Fibroblast of skin of right biceps (primary cell): ENCODE measurements at places on chromosomes 12 and 14.

DNA sequence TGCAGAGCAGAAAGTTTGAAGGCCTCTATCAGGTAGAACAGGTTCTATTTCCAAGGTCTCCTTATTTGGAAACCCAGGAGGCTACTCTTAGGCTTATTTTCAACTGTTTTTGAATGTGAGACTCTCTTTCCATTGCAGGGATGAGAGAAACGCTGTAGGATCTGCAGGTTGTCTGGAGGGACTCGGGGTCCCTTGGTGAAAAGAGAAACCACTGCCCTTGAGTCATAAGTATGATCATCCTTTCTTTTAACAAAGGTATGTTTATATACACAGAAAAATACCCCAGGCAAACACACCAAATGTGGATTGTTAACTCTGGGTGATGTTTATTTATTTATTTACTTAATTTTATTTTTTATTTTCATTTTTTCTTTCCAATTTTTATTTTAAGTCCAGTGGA, 57.8 kb upstream of the MAX start:
- DNase-seq: no peak

DNA sequence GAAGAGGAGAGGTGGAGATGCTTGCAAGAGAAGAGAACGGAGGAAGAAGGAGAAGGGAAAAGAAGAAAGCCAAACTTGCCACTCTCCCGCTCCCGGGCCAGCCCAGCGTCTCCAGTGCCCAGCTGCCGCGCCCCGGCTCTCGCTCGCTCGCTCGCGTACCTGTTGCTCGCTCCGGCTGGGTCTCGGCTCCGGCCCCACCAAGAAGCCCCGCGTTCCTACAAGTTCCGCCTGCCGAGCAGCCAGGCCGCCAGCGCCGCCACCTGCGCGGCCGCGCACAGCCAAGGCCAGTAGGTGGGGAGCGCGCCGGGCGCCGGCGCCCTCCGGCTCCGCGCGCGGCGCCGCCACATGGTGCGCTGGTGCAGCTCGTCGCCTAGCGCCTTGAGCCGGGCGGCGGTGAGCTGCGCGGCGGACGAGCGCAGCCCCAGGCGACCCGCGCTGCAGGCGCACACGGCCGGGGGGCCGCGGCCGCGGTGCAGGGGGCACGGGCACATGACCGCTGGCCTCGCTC, 370 bp downstream of the HRK start:
- peak; percentile 56 for DNase-seq

DNA sequence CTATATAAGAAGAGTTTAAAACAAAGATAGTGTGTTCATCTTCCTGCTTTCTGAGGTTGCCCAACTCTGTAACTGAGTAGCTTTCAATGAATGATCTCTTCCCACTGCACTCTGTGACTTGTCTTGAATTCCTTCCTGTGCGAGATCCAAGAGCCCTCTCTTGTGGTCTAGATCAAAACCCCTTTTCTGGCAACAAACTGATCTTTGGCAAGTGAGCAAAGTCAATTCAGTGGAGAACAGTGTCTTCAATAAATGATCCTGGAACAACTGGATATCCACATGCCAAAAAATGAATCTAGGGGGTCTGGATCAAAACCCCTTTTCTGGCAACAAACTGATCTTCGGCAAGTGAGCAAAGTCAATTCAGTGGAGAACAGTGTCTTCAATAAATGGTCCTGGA, 8.5 kb downstream of the CFAP54 start:
- peak; percentile 39 for DNase-seq

GRCh38 chr12:82855872-82856271, 169.2 kb downstream of the TMTC2 start:
- no peak for DNase-seq

DNA sequence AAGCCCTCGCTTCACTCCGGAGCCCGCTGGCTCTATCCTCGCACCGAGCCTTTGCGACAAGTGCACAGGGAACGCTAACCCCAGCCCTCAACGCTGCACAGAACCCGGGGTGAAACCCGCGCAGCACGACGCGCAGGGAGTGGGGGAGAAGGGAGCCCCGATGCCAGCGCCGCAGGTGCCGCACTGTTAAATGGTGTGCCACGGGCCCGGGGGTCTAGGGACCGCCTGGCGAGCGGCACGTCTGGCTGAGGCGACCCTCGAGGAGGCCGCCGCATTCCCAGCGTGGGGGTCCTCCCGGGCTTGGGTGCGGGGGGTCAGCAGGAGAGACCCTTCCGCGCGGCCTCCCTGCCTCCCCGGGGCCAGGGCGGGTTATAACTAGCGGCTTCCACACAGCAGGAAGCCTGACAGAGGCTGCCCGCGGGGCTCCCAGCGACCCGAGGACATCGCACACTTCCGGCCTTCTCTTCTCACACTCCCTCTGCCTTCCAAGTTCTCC, 23.8 kb upstream of the LRTM2 start:
- DNase-seq: peak; percentile 22
